ENCODE measurements at places on chromosomes 13 and 19.
A peak's percentile ranks its signal among the peaks of the same experiment; 100 is the strongest.

GRCh38 chr13:24033527-24034302, 126.8 kb upstream of the SPATA13 start:
- DNase-seq, result no peak
- H3K27me3 ChIP-seq, result no peaks in the 10 kb centered on the region
- H3K4me3 ChIP-seq, result no peak overlapping the region
- H3K4me1 ChIP-seq, result peaks cover 28% of the 10 kb centered on the region
- no peaks in the 10 kb centered on the region for H3K36me3 ChIP-seq

GRCh38 chr13:51524312-51524711, 60.0 kb upstream of the WDFY2 start:
- no peak overlapping the region for H3K4me3 ChIP-seq
- H3K27me3 ChIP-seq, result no peaks in the 10 kb centered on the region
- DNase-seq, result no peak
- no peaks in the 10 kb centered on the region for H3K4me1 ChIP-seq
- no peak overlapping the region for H3K27ac ChIP-seq

GRCh38 chr19:41264581-41265394, 616 bp downstream of the HNRNPUL1 start:
- H3K27ac ChIP-seq, result peak overlapping the region; percentile 97
- no peaks in the 10 kb centered on the region for H3K27me3 ChIP-seq
- peaks cover 21% of the 10 kb centered on the region for H3K36me3 ChIP-seq
- peak overlapping the region; percentile 95 for H3K4me3 ChIP-seq

- H3K27ac ChIP-seq, result no peak overlapping the region
- no peak for DNase-seq
- no peaks in the 10 kb centered on the region for H3K27me3 ChIP-seq
- no peaks in the 10 kb centered on the region for H3K36me3 ChIP-seq
Measured at GRCh38 chr13:35763782-35764123, 287.3 kb upstream of the MAB21L1 start.

- no peaks in the 10 kb centered on the region for H3K27me3 ChIP-seq
- no peaks in the 10 kb centered on the region for H3K4me1 ChIP-seq
- no peak for DNase-seq
- H3K36me3 ChIP-seq, result no peaks in the 10 kb centered on the region
Measured at GRCh38 chr13:24005755-24006281, 108.5 kb upstream of the C1QTNF9B start.

GRCh38 chr19:31572102-31572975, 223.1 kb upstream of the TSHZ3 start:
- H3K4me1 ChIP-seq, result no peaks in the 10 kb centered on the region
- DNase-seq, result no peak
- no peaks in the 10 kb centered on the region for H3K27me3 ChIP-seq
- no peak overlapping the region for H3K27ac ChIP-seq
- H3K4me3 ChIP-seq, result no peak overlapping the region

GRCh38 chr13:45195421-45195820, 5.4 kb downstream of the KCTD4 start:
- no peaks in the 10 kb centered on the region for H3K36me3 ChIP-seq
- no peak overlapping the region for H3K4me3 ChIP-seq
- no peak overlapping the region for H3K27ac ChIP-seq
- DNase-seq, result no peak
- peaks cover 14% of the 10 kb centered on the region for H3K4me1 ChIP-seq

DNA sequence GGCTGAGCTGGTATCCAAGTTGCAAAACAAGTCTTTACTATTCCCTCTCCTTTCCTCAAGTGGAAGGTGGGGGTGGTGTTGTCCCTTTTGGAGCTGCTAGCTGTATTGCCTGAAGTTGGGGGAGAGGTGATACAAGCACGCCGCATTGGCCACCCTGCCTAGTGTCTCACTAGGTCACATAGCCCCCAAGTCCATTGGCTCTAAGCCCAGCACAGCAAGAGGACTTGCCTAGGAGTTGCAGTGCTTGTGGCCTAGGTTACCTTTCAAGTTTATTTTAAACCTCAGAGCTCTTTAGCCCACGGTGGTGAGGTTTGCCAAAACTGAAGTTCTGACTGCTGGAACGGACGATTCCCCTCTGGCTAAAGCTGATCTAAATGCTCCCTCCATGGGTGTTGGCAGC, 5.3 kb upstream of the DNAJC3 start:
- H3K4me1 ChIP-seq, result peaks cover 8% of the 10 kb centered on the region
- H3K4me3 ChIP-seq, result no peak overlapping the region

GRCh38 chr19:45674946-45675345, 6.9 kb downstream of the GIPR start:
- no peak overlapping the region for H3K27ac ChIP-seq
- no peaks in the 10 kb centered on the region for H3K36me3 ChIP-seq
- H3K4me3 ChIP-seq, result no peak overlapping the region
- peaks cover 8% of the 10 kb centered on the region for H3K4me1 ChIP-seq
- no peak for DNase-seq

DNA sequence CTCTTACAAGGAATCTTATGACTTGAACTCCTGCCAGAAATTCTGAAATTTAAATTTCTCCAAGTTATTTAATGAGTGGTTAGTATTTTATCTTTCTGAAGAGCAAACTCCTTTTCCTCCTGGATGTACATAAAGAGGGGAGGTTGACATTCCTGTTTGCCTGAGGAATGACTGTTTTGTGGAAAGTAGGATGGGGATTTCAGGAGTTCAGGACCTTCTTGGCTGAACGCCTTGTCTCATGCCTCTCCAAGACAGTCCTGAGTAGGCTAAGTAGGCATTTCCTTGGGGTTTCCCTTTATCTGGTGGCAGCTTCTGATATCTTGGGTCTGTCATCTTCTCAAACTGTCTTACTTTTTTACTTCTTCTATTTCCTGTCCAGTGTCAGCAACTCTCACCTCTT, 356.6 kb downstream of the TDRD3 start:
- H3K4me3 ChIP-seq, result no peak overlapping the region
- no peaks in the 10 kb centered on the region for H3K36me3 ChIP-seq
- H3K4me1 ChIP-seq, result peaks cover 5% of the 10 kb centered on the region
- no peak overlapping the region for H3K27ac ChIP-seq
- no peak for DNase-seq
- no peaks in the 10 kb centered on the region for H3K27me3 ChIP-seq

- H3K4me3 ChIP-seq, result no peak overlapping the region
- DNase-seq, result no peak
- H3K27me3 ChIP-seq, result no peaks in the 10 kb centered on the region
- no peak overlapping the region for H3K27ac ChIP-seq
Measured at GRCh38 chr13:110902370-110902769, 12.5 kb downstream of the ANKRD10 start.

DNA sequence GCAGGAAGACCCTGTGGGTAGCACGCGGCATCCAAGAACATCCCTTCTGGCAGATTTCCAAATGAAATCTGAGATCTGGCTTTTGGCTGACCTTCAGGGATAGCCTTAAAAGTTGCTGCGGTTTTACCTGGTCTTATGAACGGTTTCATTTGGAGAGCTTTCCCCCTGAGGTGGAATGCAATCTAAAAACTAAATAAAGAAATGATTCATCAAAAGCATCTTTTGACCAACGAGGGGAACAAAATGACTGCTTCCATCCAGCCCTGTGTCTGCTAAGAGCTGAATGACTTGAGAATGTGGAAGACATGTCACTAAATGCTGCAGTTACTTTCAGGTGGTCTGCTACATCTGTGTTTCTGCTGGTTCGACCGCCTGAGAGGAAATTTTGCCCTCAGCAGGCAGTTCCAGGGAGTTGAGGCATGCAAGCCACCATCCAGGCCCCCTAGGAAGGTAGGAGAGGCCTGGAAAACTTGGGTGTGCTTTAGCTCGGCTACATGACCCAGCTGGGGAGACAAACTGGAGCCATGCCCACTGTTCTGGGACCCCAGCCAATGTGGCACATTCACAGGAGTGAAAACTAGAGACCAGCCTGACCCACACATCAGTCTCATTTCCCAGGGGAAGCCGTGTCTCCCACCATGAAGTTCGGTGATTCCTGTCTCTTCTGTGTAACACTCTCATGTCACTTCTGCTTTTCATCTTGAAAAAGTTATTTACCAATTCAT, 175.1 kb upstream of the KL start:
- no peak overlapping the region for H3K4me3 ChIP-seq
- no peak overlapping the region for H3K27ac ChIP-seq
